Sigmoid colon (tissue), 7 donors: ENCODE measurements at places on chromosomes 1 and 21. TPM values are rescaled to one million over a fixed set of nuclear protein-coding genes. Genes with fewer than 3 reads are reported as not detected.
A peak's percentile ranks its signal among the peaks of the same experiment; 100 is the strongest.

The PTGS2 gene
- 32.9 TPM for total RNA-seq

The RGS16 gene
- total RNA-seq = 2.5 TPM

The SH3D21 gene
- total RNA-seq = 1.1 TPM

The FBLIM1 gene
- 49.6 TPM for total RNA-seq

The CCDC24 gene
- total RNA-seq = 6.6 TPM

The GBP5 gene
- 0.83 TPM for total RNA-seq

The PRAMEF14 gene
- total RNA-seq = not detected

The GBP6 gene
- total RNA-seq = not detected

The ANKRD45 gene
- total RNA-seq = 0.71 TPM

The FCRL4 gene
- not detected for total RNA-seq

DNA sequence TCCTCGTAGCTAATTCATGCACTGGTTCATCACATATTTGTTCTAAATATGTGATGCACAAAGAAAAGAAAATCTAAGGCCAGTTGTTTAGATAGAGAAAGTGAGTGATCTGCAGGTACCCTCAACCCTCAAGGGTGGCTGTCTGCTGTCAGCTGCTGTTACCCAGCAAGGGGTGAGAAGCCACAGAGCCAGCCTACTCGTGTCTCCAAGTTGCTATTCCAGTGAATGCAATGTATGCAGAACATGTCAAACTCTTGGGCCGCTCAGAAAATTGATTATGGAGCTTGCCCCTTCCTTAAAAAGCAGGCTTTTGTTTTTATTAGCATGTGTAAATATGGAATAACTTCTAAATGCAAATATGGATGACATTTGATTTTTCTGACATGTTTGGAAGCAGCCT, 336.3 kb upstream of the ST6GALNAC5 start:
- no peak for DNase-seq

DNA sequence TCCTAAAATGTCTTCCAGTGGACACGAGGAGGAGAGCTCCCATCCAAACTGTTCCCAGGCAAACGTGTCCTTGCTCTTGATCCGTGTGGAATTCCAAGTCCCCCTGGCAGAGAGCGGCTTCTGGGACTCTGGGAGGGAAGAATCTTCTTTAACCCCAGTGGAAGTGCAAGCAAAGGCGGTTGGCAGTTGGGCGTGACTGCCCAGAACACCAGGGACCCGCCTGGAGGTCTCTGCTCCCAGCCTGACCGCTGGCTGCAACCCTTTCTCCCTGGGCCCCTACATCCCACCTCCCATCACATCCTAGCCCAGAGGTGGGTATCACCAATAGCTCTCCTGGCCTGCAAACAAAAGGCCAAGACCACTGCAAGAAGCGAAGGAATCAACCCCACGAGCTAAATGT, 17.8 kb downstream of the CASZ1 start:
- no peak for DNase-seq

GRCh38 chr1:112083487-112083886, 94.0 kb upstream of the KCND3 start:
- no peak for DNase-seq

DNA sequence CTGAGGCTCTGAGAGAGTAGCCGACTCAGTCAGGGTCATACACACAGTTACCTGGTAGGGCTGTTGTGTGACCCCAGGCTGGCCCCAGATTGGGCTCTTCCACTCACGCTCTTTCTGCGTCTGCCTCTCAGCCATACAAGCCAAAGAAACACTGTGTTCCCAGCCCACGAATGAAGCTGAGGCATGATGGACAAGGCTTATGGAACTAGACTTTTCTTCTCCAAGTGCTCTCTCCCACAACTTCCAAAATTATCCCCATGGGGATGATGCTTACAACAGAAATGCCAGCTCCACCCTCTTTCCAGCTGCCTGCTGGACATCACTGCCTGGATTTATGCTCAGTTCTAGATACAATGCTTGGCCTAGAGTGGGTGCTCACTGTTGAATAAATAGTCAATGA, 102.8 kb upstream of the JUN start:
- no peak for DNase-seq

- no peak for DNase-seq
These were observed 6.0 kb upstream of the VASH2 start for GRCh38 chr1:212944229-212944901.

GRCh38 chr1:220700556-220701179, 10.5 kb downstream of the C1orf115 start:
- DNase-seq = no peak

- DNase-seq = no peak
These were observed 15.1 kb downstream of the PAX7 start for GRCh38 chr1:18645747-18646090.

DNA sequence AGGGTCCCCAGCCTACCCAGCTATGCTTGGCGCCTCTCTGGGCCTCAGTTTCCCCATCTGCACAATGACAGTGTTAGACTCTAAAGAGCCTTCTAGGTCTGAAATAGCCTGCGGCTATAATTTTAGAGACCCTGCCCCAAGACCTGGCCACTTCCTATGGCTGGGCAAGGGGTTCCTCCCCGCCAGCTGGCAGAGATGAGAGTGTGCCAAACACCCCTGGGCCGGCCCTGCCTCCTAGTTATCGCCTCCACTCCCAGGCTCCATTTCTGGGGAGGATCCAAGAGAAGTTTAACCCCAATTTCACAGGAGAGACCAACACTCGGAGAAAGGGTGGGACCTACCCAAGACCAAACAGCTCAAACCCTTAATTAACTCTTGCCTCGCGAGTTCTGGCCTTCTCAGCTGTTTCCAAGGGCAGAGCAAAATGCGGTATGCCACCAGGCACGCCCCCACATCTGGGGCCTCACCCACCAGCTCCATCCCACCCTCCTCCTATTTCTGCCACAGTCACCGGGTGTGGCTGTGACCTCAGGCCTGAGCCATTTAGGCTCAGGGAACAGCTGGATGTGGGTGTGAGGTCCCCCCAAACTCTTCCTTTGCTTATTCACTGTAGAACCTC, 35.7 kb downstream of the TTC39A start:
- no peak for DNase-seq

DNA sequence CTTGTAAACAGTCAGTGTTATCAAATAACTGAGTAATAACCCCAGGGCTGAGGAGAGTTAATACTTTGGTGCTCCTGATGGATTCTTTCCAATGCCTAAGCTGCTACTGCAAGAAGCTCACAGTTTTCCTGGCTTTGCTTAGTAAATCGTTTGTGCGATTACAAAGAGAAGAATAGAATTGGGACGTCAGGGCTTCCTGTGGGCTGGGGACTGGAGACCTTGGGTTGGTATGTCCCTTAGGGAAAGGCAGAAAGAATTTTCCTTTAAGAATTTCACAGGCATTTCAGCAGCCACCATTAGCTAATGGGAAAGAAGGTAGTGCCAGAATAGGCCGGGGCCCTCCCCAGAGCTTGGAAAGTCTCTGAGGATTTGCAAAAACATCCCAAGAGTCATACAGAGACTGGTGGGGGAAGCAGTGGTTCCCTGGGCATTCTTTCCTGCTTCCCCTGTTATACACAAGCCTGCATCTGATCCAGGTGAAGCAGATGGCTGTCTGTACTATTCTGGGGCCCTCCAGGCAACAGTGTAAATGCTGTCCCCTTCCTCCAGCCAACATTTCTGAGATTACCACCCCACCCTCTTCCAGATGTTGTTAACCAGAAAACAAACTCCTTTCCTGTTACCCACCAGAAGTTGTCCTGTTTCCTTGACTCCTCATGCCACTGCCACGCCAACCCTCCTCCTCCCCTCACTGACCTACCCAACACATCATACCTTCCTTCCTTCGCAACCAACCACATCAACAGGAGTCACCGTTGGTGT, 40.2 kb downstream of the PLXNA2 start:
- no peak for DNase-seq

GRCh38 chr1:57188168-57188567, 222.4 kb upstream of the C8B start:
- DNase-seq = no peak

GRCh38 chr1:227845147-227845458, 29.6 kb downstream of the PRSS38 start:
- DNase-seq = no peak

DNA sequence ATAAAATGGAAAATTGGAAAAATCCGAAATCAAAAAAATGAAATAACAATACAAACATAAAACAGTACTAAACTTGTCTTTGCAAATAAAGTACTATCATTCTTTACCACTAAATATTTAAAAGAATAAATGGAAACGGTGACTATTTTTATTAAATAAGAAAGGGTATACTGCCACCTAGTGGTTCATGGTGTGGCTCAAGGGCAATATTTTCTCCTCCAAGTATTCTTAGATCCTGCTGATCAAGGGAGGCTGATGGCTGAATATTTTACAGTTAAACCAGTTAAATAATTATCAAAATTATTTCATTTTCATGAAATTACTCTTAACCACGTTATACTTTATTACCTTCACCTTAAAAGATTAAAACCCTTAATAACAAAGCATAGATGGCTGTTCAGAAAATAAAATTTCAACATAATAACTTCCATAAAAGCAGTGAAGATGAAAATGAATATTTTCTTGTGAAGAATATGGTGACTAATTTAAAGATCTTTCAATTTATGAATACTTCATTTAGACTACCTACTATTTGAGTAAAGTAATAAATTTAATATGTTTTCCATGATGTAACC, 1793.9 kb downstream of the NCAM2 start:
- DNase-seq = no peak

DNA sequence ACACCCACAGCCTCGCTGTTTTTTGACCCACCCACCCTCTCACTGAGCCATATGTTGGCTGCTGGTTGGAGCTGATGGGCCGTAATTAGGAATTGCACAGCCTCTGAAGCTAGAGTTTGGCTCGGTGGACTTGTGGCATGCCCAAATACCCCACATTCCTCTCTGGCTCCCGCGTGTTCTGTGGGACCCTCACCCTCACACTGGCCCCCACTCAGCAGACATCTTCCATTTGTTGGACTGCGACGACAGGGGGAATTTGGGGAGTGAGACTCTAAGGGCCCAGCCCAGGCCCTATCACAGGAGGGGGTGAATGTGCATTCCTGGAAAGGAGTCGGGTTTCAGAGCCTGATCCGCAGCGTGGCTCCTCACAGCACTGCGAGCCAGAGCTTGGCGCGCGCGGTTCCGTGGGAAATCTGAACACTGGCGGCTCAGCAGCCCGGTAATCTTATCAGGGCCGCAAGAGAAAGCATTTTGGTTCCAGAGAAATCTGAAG, 5.2 kb downstream of the RCSD1 start:
- no peak for DNase-seq

GRCh38 chr1:184555665-184556641, 169.1 kb downstream of the C1orf21 start:
- DNase-seq = no peak

DNA sequence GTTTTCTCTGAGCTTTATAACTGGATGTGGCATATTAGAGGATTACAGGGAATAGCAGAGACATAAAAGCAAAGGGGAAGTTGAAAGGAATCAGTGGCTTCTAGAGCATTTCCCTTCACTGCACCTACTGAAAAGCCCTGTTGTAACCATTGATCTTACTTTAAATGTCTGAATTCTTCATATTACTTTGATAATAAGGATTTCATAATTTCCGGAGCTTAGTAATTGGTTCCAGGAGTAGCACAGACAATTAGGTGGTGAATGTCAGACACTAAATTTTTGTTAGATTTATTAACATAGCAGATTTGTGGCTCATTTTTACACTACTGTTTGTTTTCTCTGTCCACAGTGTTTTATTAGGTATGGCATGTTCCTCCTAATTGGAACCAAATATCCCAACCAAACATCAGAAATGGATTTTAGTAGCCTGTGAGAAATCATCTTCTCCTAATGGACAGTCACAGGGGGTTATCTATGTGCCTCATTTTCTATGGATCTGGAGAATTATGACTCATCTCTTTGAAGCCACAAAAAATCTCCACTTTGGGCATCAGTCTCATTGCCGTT, 100.5 kb downstream of the GIPC2 start:
- DNase-seq = no peak

- DNase-seq = no peak
These were observed 9.2 kb downstream of the S100A10 start for GRCh38 chr1:151984313-151984956.

DNA sequence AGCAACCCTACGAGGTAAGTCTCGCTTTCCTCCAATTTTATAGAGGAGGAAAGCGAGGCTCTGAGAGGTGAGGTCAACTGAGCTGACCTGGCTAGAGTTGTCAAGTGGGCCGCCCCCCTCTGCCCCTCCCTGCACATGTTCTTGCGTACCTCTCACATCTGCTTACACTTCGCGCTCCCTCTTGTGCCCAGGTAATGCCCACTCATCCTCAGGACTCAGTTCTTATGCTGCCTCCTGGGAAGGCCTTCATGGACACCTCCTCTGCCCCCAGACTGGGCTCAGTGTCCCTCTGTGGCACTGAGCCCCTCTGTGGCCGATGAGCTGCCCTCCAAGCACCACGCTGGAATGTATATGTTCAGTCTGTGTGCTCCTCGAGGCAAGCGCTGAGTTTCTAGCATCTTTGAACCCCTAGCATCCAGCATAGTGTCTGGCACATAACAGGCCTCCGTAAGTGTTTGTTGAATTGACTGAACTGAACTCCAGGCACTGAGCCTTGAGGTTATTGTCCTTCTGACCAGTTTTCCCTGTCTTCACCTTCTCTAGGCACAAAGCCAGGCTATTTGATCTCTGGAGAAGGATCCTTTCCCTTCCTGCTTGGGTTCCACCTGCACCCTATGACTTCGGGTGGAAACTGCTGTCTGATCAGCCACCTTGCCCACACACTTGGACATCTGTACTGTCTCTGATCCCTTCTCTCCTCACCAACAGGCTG, 13.5 kb downstream of the MOV10 start:
- no peak for DNase-seq

DNA sequence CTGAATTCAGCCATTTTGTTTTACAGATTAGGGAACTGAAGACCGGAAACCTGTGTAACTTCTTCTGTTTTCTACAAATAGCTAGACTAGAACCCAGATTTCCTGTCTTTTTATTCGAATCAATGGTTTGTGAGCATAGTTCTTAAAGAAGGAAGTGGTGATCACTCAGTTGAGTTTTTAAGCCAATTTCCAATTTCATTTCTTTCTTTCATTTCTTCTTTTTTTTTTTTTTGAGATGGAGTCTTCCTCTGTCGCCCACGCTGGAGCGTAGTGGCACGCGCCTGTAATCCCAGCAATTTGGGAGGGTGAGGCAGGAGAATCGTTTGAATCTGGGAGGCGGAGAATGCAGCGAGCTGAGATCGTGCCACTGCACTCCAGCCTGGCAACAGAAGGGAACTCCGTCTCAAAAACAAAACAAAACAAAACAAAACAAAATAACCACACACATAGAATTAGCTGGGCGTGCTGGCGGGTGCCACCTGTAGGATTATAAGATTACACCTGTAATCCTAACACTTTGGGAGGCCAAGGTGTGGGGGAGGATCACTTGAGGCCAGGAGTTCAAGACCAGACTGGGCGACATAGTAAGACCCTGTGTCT, 3.0 kb upstream of the MDM4 start:
- DNase-seq = no peak

DNA sequence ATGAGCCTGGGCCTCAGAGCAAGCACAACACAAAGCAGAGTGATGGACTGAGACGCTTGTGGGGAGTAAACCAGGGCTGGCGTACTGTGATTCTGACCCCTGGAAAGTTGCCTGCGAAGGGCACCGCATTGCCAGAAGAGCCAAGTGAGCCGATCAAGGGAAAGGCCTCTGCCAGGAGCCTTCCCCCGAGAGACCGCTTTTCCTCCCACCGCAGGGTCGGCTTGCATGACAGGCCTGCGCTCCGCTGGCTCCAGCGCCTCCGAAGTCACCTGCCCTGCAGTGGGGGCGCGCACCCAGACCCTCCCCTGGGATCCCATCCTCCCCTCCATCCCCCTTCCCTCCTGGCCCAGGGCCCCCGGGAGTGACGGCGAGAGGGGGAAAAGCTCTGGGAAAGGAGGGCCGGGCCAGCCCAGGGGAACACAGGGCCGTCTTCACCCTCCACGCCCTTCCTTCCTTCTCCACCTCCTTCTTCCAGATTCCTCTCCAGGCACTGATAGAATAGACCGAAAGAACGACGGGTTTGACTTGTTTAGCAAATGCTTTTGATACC, 165.0 kb downstream of the TRIM33 start:
- DNase-seq = peak; percentile 71
